ENCODE measurements at places on chromosomes 4 and X.

DNA sequence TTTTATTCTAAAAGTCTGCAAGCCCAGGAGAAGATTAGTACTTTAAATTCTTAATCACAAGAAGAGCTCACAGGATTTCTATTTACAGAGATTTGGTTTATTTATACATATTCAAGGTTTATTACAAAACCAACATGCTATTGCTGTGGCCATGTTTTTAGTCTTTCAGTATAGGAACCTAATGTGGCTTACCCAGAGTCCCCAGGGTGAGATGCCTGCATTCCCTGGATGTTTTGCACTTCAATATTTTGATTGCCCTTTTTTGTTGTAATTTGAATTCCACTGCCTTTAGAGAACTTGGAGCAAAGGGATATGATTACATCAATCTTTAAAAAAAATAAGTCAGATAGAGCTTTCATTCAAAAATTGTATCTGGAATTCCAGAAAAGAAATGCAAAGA, 146.0 kb upstream of the FRMPD4 start:
- DNase-seq, result no peak

GRCh38 chrX:153750127-153750774, 13.8 kb upstream of the PLXNB3 start:
- DNase-seq, result no peak

- DNase-seq, result no peak
Observed at GRCh38 chr4:40719008-40719623, 30.6 kb upstream of the NSUN7 start.

DNA sequence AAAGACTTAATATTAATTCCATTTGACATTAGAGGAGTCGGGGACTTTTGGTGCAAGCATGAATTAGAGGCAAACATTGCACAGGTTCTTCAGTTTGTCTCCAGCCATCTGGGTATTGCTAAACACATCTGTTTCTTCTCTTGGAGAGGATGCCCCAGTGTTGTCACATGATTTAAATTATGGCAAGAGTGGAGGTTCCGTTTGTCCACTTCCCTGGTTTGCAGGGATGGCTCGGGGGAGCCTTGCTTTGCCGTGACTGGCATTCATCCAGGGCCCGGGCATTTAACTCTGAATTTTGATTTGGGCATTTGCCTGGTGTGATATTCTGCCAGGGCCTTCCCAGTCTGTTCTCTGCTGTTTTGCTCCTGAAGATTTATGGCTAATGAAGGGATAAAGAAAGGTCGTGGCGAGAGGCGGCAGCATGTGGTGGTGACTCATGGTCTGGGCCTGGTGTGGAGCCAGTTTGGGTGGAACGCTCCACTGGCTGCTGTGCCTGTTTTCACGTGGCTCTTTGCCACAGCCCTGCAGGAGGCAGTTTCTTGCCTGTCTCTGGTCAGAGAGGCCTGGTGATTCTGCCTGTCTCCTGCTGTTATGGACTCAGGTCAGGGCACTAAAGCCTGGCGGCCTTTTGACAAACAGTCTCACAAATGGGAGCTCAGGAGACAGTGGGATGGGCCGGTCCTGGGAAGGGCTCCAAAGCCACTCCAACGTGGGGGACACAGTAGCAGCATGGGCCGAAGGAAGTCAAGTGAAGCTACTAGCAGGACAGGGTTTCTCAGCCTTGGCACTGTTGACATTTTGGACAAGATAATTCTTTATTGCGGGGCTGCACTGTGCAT, 99.4 kb upstream of the PGRMC2 start:
- no peak for DNase-seq
